NCI-H1092 (cell line): ENCODE measurements at places on chromosomes 2 and 18.

- DNase-seq: no peak
Measured at GRCh38 chr2:62038975-62039771, 133.7 kb downstream of the COMMD1 start.

DNA sequence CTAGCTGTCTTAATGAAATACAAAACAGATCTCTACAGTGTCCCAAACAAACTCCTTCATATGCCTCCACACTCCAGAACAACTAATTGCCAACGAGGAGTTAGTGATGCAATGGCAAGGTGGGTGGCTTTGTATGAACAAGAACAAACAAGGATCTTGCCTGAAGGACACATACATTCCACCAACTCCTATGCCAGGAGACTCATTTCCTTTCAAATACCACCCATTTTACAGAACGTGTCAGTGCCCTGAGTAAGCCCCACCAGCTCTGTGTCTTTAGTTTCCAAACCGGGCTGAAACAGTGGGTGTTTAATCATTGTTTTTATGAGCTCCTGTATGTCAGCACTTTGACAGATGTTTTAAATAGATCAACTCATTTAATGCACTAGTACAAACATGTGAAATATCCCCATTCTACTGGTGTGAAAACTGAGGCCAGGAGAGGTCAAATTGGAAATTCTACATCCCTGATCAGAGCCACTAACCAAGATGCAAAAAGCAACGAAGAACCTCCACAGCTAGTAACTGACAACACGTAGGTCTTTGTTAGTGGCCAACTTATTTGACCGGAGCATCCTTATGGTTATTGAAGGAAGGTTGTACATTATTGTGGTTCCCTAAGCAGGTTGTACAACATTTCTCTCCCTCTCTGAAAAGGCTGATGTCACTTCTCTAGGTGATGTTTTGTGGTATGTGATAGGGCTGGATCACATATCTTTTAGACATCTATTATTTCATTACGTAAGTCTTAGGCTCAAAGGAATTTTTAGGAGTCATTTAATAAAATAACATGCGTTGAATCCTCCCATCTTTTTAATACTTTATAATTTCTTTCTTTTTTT, 534.9 kb upstream of the TNP1 start:
- no peak for DNase-seq

- no peak for DNase-seq
Measured at GRCh38 chr2:229268626-229269025, 2.5 kb downstream of the PID1 start.

DNA sequence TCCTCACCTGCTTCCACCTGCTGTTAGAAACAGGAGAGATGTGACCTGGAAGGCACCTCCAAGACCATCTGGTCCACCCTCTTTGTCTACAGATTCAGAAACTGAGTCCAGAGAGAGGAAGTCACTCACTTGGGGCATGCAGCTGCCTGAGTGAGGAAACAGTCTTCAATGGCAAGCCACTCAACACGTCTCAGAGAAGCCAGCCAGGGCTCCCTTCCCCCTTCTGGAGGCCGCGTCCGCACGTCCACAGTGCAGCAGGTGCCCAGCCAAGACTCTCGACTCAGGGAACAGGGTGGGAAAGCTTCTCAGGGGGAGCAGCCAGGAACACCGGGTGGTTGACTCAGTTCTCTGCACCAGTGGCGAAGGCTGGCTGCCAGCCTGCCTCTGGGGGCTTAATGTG, 201.7 kb downstream of the BCL11A start:
- DNase-seq: no peak

DNA sequence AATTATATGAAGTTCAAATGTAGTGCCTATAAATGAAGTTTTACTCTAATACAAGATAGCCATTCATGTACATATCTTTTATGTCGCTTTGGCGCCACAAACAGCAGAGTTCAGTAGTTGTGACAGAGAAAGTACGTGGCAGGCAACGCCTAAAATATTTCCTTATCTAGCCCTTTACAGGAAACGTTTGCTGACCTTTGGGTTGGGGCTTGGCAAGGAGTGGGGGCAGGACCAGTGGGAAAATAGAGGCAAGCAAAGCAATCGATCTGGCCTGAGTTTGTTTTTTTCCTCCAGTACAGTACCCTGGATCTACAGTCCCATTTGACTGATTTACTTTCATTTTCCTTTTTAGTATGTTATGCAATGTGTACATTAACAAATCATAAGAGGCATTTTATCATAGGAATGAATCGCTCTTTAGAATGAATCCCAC, 13.1 kb downstream of the CCDC68 start:
- DNase-seq: no peak
